ENCODE measurements at places on chromosomes 2 and 18. TPM values are rescaled to one million over a fixed set of nuclear protein-coding genes. Genes with fewer than 3 reads are reported as not detected.

Gene PCARE
- total RNA-seq = not detected

Gene DSG4
- total RNA-seq = not detected

Gene FOXI3
- not detected for total RNA-seq

Gene MOCOS
- 0.19 TPM for total RNA-seq

Gene BIN1
- total RNA-seq = 160 TPM

Gene CGREF1
- total RNA-seq = 1.6 TPM

Gene RNF125
- 29.0 TPM for total RNA-seq

Gene RAB10
- 89.7 TPM for total RNA-seq

Gene COL5A2
- total RNA-seq = 2.3 TPM

GRCh38 chr2:40760071-40760666 is 308.3 kb upstream of the SLC8A1 start:
- H3K27ac ChIP-seq = no peak overlapping the region
- no peak overlapping the region for H3K4me3 ChIP-seq
- H3K36me3 ChIP-seq = no peaks in the 10 kb centered on the region
- DNase-seq = no peak

GRCh38 chr18:22322243-22322691 is 95.4 kb downstream of the CTAGE1 start:
- no peak for DNase-seq
- no peak overlapping the region for H3K4me3 ChIP-seq
- no peaks in the 10 kb centered on the region for H3K4me1 ChIP-seq
- no peaks in the 10 kb centered on the region for H3K36me3 ChIP-seq
- peaks cover 2% of the 10 kb centered on the region for H3K27me3 ChIP-seq

- DNase-seq = no peak
- H3K4me1 ChIP-seq = peaks cover 37% of the 10 kb centered on the region
- no peak overlapping the region for H3K4me3 ChIP-seq
- no peak overlapping the region for H3K27ac ChIP-seq
Observed at GRCh38 chr2:171083451-171083850, 77.2 kb downstream of the TLK1 start.

GRCh38 chr2:117820444-117820843 is 6.0 kb downstream of the DDX18 start:
- H3K36me3 ChIP-seq = peaks cover 38% of the 10 kb centered on the region
- H3K4me1 ChIP-seq = peaks cover 18% of the 10 kb centered on the region
- no peaks in the 10 kb centered on the region for H3K27me3 ChIP-seq
- DNase-seq = no peak

DNA sequence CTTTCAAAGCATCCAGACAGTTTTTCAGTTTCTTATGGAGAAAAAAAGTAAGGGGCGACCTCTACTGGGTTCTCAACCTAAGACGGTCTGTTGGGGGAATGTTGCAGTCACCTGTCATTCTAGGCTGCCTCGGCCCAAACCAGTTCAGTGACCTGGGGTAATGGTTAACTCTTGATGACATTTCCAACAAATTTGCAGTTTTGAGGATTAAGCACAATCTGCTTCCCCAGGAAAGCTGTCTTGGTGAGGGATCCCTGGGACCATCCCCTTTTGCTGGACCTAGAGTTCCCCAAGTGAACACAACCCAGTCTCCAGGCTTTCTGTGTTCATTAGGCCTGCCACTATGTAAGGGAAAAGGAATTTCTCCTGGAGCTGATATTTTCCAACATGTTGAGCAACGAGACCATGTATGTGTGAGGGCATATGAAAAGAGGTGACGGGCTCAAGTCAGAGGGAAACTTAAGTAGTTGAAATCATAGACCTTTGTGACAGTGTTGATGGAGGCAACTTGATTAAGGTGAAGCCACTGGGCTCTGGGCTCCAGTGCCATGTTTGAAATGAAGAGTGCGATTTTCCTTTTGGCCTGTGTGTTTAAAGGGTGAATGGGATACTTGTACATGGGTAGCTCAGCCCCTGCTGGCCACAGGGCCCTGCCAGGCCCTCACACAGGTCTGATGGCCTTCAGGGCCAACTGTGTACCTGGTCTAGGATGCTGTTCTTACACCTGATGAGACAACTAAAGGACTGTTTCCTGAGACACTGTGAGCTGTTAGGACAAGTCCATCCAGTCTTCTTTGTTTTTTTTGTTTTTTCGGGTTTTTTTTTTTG is 27.0 kb downstream of the FOSL2 start:
- peaks cover 42% of the 10 kb centered on the region for H3K4me1 ChIP-seq
- peaks cover 24% of the 10 kb centered on the region for H3K36me3 ChIP-seq
- H3K27ac ChIP-seq = no peak overlapping the region
- H3K4me3 ChIP-seq = no peak overlapping the region
- H3K27me3 ChIP-seq = no peaks in the 10 kb centered on the region
- no peak for DNase-seq

- no peaks in the 10 kb centered on the region for H3K27me3 ChIP-seq
- DNase-seq = no peak
- peaks cover 14% of the 10 kb centered on the region for H3K36me3 ChIP-seq
- no peak overlapping the region for H3K27ac ChIP-seq
- H3K4me1 ChIP-seq = peaks cover 3% of the 10 kb centered on the region
- H3K4me3 ChIP-seq = no peak overlapping the region
Observed at GRCh38 chr2:170963386-170963785, 34.3 kb downstream of the GORASP2 start.

GRCh38 chr2:28036307-28036706 is 145.8 kb downstream of the BABAM2 start:
- DNase-seq = no peak
- no peak overlapping the region for H3K27ac ChIP-seq
- H3K4me3 ChIP-seq = no peak overlapping the region

GRCh38 chr18:6055711-6056110 is 160.4 kb upstream of the TMEM200C start:
- H3K27ac ChIP-seq = no peak overlapping the region
- H3K27me3 ChIP-seq = no peaks in the 10 kb centered on the region
- no peak overlapping the region for H3K4me3 ChIP-seq

- no peak overlapping the region for H3K27ac ChIP-seq
- no peaks in the 10 kb centered on the region for H3K27me3 ChIP-seq
- H3K4me3 ChIP-seq = no peak overlapping the region
- DNase-seq = no peak
Observed at GRCh38 chr18:30908381-30908780, 134.2 kb downstream of the DSC3 start.

GRCh38 chr2:218360453-218360852 is 3.8 kb downstream of the CATIP start:
- H3K27ac ChIP-seq = no peak overlapping the region
- no peaks in the 10 kb centered on the region for H3K36me3 ChIP-seq
- peaks cover 6% of the 10 kb centered on the region for H3K4me1 ChIP-seq
- no peak for DNase-seq

DNA sequence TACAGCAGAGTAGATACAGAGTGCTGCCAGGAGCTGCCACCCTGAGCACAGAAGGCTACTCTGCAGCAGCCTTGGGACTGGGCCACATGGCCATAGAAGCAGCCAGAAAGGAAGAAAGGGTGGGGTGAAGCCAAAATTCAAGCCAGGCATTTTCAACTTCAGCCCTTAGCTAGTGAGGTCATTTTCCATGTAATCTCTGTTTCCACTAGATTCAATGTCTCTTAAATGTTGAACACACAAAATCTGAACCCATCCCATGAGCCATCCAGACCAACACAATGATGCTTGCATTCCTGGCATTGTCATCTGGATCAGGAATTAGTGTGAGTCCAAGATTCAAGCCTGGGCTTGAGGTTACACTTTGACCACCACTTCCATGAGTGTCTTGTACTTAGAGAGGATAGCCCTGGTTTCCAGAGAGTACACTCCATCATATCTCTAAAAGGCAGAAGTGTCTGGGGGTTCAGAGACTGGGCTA is 243.6 kb downstream of the OSR1 start:
- no peaks in the 10 kb centered on the region for H3K4me1 ChIP-seq
- H3K27me3 ChIP-seq = no peaks in the 10 kb centered on the region
- DNase-seq = no peak
- H3K4me3 ChIP-seq = no peak overlapping the region
- no peak overlapping the region for H3K27ac ChIP-seq

GRCh38 chr2:219681694-219682300 is 54.4 kb downstream of the SLC4A3 start:
- no peaks in the 10 kb centered on the region for H3K36me3 ChIP-seq
- H3K27ac ChIP-seq = no peak overlapping the region
- no peak for DNase-seq
- no peak overlapping the region for H3K4me3 ChIP-seq
- peaks cover 12% of the 10 kb centered on the region for H3K4me1 ChIP-seq

DNA sequence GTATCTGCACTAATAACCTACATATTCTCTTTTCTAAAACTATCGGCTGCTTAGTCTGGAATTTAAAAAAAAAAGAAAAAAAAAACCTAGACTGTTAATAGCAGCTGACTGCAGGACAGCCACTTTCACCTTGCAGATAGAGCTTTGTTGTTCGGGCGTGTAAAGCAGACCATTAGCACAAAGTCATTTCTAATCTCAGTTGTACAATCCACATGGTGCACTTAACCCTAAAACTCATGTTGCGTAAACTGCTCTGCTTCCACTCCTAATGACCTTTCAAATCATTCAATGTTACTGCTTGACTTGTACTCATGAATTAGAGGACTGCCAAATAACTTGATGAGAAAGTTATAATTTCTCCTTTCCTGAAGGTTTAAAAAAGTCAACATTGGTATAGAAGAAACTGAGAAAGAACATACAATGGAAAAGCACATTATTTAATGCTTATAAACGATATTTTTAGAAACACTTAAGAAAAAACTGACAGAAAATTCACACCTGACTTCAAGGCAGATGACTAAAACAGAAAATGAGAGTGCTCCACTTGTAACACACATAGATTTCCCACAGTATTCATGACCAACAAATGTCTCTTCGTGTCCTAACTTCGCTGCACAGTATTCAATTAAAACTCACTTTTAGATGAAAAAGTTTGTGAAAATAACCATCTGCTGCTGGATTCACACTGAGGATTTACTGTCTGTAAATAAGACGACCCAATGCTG is 2.6 kb downstream of the CDH2 start:
- no peak overlapping the region for H3K27ac ChIP-seq
- H3K4me3 ChIP-seq = no peak overlapping the region
- peaks cover 7% of the 10 kb centered on the region for H3K36me3 ChIP-seq
- no peak for DNase-seq

- H3K4me1 ChIP-seq = peaks cover 5% of the 10 kb centered on the region
- H3K27me3 ChIP-seq = no peaks in the 10 kb centered on the region
- no peak overlapping the region for H3K4me3 ChIP-seq
- no peak for DNase-seq
- H3K36me3 ChIP-seq = peaks cover 45% of the 10 kb centered on the region
Observed at GRCh38 chr2:223889229-223889628, 51.8 kb upstream of the AP1S3 start.

DNA sequence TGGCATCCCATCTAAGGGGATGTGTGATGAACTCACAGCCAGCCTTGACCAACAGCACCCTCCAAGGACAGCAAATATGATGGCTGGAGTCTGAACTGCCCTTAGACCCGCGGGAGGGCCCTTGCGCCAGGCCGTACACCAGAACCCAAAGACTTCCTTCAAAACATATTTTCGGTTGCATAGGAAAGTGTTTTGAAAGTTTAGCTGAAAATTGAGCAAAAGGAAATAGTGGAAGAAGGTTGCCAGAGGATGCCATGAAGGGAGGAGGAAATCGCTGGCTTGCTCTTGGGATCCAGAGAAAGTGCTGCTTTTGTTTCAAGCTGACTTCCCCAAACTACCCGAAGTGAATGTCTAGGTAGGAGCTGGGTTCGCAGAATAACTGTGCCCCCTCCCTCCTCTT is 61.3 kb downstream of the IL1R2 start:
- no peak overlapping the region for H3K27ac ChIP-seq
- H3K4me3 ChIP-seq = no peak overlapping the region
- H3K36me3 ChIP-seq = no peaks in the 10 kb centered on the region
- no peaks in the 10 kb centered on the region for H3K4me1 ChIP-seq
- no peak for DNase-seq
- H3K27me3 ChIP-seq = no peaks in the 10 kb centered on the region

GRCh38 chr2:205358351-205358815 is 323.9 kb upstream of the NRP2 start:
- H3K36me3 ChIP-seq = no peaks in the 10 kb centered on the region
- peaks cover 5% of the 10 kb centered on the region for H3K27me3 ChIP-seq

- no peaks in the 10 kb centered on the region for H3K36me3 ChIP-seq
- H3K27ac ChIP-seq = no peak overlapping the region
- no peak overlapping the region for H3K4me3 ChIP-seq
- H3K27me3 ChIP-seq = peaks cover 3% of the 10 kb centered on the region
- DNase-seq = peak; percentile 17
- H3K4me1 ChIP-seq = peaks cover 1% of the 10 kb centered on the region
Observed at GRCh38 chr2:96088340-96089335, 27.7 kb downstream of the ADRA2B start.

DNA sequence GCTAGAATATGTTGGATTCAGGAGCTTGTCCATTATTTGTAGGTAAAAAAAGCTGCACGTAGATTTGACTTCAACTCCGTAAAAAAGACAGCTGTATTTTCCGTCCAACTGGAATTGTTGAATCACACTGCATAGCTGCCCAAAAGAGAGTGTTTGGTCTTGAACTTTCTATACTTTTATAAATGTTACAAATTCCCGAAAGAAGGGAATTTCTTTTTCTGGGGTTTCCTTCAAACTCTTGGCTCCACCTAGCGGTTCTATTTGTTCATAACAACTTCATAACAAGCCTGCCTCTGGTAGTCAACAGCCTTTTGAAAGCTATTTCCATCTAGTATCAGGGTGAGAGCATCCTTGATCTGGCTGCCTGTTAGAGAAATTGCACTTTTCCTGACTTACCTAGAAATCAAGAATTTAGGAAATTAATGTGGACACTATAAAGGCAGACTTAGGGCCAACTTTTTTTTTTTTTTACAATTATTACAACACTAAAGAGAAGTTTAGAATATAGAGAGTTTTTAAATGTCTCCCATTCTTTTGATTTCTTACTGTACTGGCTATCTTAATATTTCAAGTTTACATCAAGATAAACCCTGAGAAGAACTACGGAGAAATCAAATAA is 48.1 kb downstream of the TMEM185B start:
- H3K4me1 ChIP-seq = peaks cover 40% of the 10 kb centered on the region
- H3K36me3 ChIP-seq = peaks cover 22% of the 10 kb centered on the region
- no peaks in the 10 kb centered on the region for H3K27me3 ChIP-seq
- DNase-seq = no peak

DNA sequence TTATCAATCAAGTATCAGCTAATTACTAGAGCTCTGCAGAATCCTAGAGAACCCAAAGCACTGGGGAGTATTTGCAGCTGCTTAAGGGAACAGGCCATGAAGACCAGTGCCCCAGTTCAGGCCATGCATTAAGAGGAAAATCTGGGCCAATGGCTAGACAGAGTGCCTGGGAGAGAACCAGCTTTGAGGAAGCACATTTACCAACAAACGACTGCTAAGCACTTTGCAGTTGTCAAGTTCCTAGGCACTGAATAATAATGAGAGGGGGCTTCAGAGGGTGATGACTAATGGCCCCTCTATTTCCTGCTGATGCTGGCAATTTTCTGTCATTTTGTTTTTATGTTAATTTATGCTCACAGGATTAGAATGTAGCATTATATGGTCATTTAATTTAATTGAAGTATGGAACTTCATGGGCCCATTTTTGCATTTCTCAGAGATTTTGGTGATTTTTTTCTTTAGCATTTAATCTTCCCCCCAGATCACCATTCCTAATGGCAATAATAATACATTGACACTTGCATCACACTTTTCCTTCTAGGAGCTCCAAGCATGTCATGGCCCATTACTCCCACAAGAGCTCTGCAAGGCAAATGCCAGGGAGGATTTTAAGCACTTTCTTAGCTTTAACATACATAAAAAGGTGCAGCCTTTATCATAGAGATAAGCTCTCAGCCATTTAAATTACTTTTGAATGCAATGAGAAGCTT is 147.7 kb upstream of the SPATS2L start:
- H3K4me1 ChIP-seq = no peaks in the 10 kb centered on the region
- no peaks in the 10 kb centered on the region for H3K27me3 ChIP-seq
- no peak overlapping the region for H3K27ac ChIP-seq
- no peak for DNase-seq

GRCh38 chr2:68031043-68031442 is 31.8 kb downstream of the C1D start:
- no peak for DNase-seq
- H3K4me3 ChIP-seq = no peak overlapping the region
- H3K4me1 ChIP-seq = no peaks in the 10 kb centered on the region
- no peaks in the 10 kb centered on the region for H3K36me3 ChIP-seq
- H3K27me3 ChIP-seq = peaks cover 9% of the 10 kb centered on the region
